CD8-positive, alpha-beta T cell (primary cell): ENCODE measurements at places on chromosomes 7 and 10. TPM values are rescaled to one million over a fixed set of nuclear protein-coding genes. Genes with fewer than 3 reads are reported as not detected.

The NODAL gene
- total RNA-seq = not detected

The TMEM213 gene
- total RNA-seq = not detected

DNA sequence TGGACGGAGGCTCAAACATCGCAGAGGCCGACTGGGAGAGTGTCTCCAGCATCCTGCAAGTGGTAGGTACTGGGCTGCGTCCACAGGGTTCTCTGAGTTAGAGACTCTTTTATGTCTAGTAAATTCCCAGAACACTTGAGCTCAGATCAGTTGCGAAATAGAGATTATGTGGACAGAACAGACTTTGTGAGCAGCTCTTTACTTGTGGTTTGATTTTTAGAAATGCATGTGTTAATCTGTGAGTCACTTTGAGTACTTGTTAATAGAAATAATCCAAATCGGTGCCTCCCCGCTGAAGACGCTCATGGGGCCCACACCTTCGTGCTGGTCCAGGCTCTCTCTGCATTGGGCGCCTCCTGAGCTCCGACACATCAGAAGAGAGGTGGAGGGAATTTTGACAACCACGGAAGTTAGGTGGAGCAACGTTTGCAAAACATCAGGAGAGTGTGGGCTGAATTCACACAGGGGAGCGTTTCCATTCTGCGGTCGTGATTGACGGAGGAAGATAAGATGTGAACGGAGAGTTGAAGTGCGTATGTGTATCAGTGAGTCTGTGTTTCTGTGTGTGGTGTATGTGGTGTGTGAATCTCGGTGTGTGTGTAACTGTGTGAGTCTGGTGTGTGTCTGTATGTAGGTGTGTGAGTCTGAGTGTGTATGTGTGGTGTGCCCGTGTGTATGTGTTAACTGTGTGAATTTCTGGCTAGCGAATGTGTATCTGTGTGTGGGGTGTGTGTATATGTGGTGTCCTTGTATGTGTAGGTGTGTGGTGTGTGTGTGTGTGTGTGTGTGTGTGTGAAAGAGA, 32.1 kb downstream of the PFKP start:
- DNase-seq = no peak

The RGS10 gene
- total RNA-seq = 145 TPM

- DNase-seq = no peak
Observed at GRCh38 chr7:8442051-8442813, 8.8 kb downstream of the NXPH1 start.

- DNase-seq = no peak
Observed at GRCh38 chr7:150369748-150370501, 1.3 kb downstream of the REPIN1 start.

- DNase-seq = no peak
Observed at GRCh38 chr7:20298486-20298901, 32.2 kb upstream of the ITGB8 start.

The LBX1 gene
- not detected for total RNA-seq

GRCh38 chr10:100502926-100503494, 16.7 kb downstream of the SEC31B start:
- no peak for DNase-seq

DNA sequence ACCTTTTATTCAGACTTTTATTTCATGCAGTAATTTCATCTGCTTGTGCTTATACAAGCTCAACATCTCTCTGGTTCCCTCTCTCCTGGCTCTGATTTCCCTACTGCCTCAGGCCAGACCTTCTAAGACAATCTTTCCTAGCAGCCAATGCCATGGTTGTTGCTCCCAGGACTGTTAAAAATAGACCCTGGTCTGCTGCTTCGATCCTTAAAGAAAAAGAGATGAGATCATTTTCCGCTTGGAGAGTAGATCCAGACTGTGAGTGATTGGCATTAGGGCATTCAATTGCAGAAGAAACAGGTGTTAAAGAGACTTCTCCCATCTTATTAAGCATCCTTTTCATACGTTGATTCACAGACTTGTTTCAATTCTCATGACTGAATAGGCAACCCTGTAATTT, 68.4 kb upstream of the ITGB1 start:
- no peak for DNase-seq

DNA sequence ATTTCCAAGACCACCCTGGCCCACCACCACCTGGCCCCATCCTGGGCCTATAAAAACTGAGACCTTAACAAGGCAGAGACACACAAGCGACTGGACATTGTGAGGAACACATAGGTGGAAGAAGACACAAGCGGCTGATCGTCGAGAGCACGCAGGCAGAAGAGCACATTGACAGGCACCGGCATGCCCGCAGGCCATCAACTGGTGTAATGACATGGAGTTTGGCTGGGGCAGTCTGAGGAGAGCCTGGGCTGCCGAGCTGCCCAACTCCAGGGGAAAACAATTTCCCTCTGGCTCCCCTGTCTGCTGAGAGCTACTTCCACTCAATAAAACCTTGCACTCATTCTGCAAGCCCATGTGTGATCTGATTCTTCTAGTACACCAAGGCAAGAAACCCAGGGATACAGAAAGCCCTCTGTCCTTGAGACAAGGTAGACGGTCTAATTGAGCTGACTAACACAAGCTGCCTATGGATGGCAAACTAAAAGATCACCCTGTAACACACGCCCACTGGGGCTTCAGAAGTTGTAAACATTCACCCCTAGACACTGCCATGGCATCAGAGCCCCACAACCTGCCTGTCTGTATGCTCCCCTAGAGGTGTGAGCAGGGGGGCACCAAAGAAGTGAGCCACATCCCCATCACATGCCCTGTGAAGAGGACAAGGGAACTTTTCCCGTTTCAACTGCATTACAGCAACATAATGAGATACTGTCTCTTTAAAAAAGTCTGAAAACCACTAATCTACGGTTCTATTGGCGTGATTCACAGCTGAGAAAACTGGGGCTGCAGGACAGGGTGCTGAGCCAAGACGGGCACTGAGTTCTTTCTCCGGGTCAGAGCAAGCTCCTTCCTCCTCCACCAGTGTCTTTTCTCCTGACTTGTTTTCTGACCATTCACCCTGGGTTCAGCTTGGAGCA, 18.5 kb upstream of the TNS3 start:
- no peak for DNase-seq
